ENCODE measurements at places on chromosomes 1 and 21.

DNA sequence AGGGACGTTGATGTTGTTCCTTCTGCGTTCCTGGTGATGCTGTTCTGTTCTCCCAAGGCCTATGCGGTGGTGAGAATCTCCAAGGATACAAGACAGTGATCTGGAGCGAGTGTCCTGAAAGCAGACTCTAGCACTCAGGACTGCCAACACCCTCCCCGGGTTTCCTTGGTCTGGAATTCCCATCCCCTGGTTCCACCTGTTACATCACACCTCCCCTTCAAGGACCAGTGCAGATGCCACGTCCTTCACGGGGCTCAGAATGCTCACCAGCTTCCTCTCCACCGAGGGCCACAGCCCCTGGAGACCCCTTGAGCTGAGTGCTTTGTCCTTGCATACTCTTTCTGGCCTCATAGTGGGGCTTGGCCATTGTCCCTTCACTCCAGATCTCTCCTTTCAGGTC lies 43.5 kb downstream of the B3GALT5 start:
- no peak for DNase-seq

DNA sequence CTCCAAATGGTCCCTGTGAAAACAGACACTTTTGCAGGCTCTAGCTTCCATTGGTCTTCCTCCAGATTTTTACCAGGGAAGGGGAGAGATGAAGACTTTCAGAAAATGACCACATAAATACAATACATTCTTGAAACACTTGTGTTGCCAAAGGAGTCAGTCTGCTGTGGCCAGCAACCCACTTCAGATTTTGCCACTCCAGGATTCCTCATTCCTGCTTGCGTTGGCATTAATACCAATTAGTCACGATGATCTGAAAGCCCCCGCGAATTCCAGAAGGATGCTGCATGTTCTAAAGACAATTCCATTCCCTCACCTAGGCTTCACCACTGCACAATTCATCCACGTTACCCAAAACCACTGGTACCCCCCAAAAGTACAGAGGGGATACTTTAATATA lies 7.9 kb upstream of the BACE2 start:
- no peak for DNase-seq

GRCh38 chr1:156987715-156988114 lies 57.8 kb downstream of the ARHGEF11 start:
- no peak for DNase-seq

DNA sequence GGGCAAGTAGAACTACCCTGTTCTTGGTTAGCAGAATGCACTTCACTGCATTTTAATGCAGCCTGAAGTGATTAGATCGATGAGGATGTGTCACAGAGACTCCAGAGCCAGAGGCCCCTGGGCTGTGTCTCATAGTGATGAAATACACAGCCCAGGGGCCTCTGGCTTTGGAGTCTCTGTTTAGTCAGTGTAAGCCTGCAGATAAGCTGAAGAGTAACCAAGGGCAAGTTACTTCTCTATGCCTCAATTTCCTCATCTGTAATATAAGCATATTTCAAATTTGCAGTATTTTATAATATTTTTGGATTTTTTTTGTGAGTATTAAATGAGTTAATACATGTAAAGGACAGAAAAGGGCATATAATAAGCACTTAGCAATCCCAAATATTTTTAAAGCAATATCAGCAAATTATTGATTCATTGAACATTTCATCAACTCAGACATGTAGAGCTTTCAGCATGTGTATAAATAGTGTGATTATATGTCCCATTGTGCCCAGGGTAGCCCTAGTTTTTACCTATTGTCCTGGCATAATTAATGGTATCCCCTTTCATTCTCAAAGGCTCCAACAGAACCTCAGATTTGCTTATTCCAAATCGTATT lies 23.6 kb upstream of the APOBEC4 start:
- DNase-seq, result no peak

- DNase-seq, result no peak
These were observed 1284.7 kb downstream of the BRINP3 start for GRCh38 chr1:189192741-189193520.

DNA sequence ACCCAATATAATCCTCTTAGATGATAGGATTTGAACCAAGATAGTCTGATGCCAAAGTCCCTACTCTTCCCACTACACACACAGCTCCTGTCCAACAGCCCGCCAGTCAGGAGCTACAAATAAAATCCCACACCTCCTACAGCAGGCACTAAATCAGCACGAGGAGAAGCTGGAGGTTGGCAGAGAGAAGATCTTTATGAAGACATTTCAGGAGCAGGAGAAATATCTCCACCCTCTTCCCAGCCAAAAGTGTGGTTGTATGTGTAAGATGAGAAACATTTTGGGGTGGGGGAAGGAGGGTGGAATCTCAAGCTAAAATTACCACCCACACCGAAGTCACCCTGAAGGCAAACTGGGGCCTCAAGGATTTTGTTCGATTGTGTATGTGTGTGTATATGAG lies 54.5 kb downstream of the PLXNA2 start:
- no peak for DNase-seq

DNA sequence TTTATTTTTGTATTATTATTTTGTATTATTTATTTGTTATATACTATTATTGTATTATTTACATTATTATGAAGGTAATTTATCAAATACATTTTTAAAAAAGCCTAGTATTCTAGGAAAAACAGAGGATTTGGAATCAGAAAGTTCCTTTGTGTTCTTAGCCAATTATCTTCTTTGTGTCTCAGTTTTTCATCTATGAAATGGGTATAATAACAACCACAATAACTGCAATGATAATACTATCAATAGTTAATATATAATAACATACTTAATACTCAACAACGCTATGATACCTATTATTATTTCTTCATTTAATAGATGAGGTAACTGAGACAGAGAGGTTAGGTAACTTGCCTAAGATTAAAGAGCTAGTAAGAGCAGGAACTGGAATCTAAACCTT lies 80.4 kb upstream of the GNG4 start:
- no peak for DNase-seq

GRCh38 chr1:21874778-21875547 lies 62.1 kb downstream of the HSPG2 start:
- DNase-seq, result no peak

DNA sequence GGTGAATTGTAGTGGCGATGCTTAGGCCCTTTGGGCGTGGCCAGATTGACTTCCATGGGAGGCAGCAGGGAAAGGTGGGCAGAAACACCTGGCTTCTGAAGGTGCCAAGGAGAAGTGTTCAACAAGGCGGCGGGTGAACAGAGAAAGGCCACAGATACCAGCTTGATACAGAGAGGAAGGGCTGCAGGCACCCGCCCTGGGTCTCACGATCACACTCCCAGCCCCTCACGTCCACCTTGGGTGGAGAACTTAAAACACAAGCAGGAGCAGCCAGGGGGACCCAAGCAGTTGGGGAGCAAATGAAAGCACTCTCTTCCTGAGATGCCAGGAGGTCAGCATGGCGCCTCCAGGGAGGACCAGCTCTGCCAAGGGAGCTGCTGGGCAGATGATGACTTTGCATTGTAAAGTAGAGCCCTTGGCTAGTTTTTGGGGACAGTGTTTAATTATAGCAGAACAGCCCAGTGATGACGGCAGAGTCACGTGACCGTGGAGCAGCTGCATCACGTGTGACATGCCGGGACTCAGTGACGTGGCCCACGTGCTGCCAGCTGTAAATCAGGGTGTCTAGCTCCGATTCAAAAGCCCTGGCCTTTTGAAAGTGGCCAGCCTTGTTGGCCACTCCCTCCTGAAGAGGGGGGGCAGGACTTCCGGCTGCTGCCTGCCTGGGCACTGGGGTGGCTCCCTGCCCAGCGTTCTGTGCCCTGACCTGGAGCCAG lies 19.0 kb downstream of the SLC37A1 start:
- no peak for DNase-seq

GRCh38 chr21:26405735-26406361 lies 167.2 kb downstream of the CYYR1 start:
- DNase-seq, result no peak

DNA sequence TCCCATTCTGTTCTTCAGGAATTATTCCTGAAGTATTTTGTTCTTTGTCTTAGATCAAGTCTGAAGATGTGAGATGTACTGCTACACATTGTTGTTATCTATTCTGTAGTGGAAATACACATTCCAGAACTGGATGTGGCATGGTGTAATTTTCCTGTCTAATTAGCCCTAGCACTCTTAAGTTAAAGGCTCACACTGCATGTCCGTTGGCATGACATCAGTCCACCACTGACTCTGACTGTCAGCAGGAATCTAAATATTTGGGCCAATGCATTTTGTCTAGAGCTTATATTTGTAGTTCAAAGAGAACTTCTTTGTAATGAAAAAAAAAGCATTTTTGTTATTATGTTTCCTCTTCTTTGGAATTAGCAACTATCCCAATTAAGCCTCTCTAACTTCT lies 201.0 kb downstream of the S1PR1 start:
- no peak for DNase-seq

- DNase-seq, result peak; percentile 74
These were observed 46.3 kb downstream of the GPA33 start for GRCh38 chr1:167043752-167044488.

DNA sequence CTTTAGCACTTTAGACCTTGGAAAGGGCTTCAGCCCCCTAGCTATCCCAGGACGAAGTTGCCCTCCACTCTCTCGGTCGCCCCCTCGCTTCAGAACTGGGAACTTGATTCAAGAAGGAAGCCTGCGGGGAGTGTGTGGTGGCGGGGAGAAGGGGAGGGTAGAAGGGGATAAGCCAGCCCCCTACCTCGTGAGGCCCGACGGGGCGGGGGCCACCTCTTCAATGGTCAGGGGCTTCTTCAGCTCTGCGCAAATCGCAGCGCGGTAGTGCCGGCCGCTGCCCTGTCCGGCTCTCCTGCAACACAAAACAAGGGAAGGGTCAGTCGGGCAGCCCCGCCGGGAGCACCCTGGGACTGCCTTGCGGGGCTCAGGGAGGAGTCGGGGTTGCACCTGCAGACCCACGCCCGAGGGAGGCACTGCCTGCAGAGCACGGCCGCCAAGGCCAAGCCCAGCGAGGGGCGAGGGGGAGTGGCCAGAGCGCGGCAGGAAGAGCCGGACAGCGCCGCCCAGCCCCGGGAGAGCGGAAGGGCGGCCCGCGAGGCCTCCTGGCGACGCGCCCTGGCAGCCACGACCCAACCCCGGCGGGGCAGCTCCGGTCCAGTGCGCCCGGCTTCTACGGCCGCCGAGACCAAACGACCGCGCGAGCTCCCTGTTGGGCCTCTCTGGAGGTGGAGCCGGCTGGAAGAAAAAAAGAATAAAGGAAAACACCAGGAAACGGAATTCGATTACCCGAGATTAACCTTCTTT lies 56.2 kb upstream of the RASAL2 start:
- DNase-seq, result no peak

Data from central memory CD4-positive, alpha-beta T cell (primary cell).